Central memory CD8-positive, alpha-beta T cell (primary cell): ENCODE measurements at places on chromosomes 7 and 10.

DNA sequence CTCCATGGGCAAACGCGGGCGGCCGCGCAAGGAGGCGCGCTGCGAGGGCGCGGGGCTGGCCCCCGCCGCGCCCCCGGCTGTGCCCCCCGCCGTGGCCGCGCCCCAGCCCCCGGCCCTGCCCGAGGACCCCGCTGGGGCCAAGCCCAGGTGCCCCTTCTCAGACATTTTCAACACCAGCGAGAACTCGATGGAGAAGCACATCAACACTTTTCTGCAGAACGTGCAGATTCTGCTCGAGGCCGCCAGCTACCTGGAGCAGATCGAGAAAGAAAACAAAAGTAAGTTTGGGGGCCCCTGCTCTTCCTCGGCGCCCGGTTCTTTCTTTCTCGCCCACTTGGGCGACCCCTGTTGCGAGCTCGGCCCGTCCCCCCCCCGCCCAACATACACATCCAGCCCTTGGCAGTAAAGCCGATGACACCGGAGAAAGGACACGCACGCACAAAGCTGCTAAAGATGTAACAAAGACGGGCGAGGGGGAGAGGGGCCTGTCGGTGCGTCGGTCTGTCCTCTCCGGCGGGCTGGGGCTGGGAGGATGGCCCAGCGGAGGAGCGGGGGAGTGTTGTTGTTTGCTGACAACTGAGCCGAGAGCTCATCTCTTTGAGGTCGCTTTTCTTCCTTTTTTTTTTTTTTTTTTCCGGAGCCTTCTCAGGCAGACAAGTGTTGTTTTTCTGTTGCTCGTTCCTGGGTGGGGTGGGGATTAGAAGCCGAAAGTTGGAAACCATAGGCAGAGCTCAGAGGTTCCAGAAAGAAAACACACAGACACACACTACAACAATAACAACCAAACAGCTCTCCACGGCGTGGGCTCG lies 604 bp downstream of the MXI1 start:
- no peak for DNase-seq

DNA sequence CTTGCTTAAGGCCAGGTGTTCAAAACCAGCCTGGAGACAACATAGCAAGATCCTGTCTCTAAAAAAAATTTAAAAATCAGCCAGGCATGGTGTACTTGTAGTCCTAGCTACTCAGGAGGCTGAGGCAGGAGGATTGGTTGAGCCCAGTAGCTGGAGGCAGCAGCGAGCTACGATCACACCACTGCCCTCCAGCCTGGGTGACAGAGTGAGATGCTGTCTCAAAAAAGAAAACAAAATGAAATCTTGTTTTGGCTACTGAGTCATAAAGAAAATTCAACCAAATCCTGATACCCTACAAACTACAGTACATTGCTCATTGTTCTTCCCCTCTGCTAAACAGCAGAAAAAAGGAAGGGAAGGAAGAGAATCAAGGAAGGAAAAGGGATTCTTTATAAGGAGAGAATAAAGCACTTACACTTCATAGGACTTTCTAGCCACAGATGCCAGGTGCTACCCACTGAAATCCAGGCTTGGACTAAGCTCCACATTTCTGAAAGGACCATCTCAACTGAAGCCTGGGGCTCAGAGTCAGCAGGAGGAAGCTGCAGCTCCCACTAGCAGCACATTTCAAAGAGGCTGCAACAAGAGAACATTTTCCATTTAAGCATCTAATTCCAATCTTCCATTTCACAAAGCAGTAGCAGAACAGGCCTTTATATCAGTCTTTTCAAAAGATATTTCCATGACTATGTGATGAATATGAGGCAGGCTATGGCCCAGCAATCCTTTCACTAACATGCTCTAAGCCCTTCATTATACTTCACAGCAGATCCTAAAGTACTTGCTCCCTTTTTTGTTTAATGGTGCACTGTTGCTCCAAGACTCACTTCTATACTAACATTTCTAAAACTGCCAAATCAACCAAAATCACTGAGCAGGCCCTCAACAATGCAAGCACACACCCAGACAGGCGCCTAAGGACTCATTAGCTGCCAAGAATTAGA lies 13.5 kb downstream of the TNPO3 start:
- no peak for DNase-seq

GRCh38 chr10:102395400-102396316 lies at the start of gene NFKB2:
Gene NFKB2, plus strand, starts transcription at chr10:102395705. Its CDS starts 255 bp downstream, at chr10:102395960.
- peak; percentile 85 for DNase-seq

DNA sequence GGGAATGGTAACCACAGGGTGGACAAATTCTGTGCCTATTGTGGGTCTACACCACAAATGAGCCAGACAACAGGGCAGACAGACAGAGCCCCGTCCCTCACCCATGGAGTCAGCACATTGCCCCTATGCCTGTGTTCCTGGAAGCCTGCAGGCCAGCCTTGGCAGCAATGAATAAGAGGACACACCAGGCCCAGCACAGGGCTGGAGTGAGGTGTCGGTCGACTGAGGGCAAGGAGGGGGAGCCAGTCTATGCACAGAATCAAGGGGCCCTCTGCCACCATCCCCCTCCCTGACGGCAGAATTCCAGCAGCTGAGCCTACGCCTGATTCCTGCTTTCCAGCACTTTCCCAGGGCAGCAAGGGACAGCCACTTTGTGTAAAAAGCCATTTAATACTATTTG lies 98.2 kb downstream of the CALN1 start:
- no peak for DNase-seq

DNA sequence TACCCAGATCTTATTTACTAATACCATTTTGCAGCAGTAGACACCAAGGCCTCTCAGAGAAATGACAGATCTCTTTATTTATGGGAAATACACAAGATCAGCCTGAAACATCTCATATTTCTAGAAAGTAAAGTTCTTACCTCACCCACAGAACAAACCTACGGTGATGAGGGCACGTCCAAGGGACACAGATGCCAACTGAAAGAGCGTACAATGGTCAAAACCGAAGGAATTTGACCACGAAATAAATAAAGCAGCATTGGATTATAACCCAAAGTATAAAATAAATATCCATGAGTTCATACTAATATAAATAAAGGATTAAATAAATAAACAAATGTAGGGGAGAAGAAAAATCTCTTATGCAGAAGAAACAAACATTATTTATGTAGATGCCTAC lies 747.0 kb downstream of the TNS3 start:
- no peak for DNase-seq

DNA sequence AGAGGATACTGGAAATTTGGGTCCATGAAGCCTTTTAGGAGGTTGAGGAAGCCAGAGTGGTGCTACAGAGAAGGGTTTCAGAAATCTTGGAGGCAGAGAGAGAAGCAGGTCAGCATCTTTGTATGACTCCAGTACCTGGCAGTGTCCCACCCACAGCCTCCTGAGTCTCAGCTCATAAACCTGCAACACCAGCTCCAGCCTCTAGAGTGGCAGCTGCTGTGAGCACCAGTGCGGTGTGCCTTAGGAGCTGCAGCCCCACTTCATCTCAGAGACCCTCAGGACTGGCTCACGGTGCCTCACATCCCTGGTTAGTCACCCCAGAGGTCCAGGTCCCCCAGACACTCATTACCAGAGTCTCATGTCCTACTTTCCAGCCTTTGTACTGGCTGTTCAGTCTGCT lies 84.8 kb upstream of the PRKAR2B start:
- DNase-seq, result no peak

DNA sequence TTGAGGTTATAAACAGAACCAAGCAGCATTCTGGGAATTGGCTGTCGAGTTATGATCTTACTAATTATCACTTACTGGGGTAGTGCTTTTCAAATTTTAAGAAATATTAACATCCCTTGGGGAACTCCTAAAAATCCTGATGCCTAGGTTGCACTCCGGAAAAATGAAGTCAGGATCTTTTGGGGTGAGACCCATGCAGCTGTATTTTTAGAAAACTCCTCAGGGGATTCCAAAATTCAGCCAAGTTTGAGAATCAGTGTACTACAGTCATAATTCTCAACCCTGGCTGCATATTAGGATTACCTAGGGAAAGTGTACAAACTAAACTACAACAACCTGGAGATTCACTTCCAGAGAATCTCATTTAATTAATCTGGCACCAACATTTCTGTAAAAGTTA lies 17.2 kb upstream of the PPP1R9A start:
- DNase-seq, result no peak

- no peak for DNase-seq
Measured at GRCh38 chr7:26603631-26604030, 260.8 kb downstream of the SKAP2 start.

- DNase-seq, result no peak
Measured at GRCh38 chr7:106635411-106635810, 25.5 kb downstream of the CCDC71L start.

DNA sequence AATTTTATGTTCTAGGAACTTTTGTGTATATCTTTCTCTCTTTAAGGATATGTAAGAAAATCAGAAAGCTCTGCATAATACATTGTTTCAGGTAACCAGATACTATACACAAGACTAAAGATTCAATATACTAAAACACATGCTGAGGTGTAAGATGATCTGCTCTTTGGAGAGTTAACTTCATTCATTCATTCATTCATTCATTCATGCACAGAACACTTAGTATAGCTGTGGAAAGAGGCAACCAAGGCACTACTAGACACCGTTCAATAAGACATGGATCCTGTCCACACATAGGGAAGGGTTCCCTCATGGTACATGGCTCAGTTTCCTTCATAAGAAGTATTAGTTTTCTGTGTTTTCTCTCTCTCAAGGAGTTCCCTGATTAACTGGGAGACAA lies 207.6 kb upstream of the AOAH start:
- DNase-seq, result no peak

DNA sequence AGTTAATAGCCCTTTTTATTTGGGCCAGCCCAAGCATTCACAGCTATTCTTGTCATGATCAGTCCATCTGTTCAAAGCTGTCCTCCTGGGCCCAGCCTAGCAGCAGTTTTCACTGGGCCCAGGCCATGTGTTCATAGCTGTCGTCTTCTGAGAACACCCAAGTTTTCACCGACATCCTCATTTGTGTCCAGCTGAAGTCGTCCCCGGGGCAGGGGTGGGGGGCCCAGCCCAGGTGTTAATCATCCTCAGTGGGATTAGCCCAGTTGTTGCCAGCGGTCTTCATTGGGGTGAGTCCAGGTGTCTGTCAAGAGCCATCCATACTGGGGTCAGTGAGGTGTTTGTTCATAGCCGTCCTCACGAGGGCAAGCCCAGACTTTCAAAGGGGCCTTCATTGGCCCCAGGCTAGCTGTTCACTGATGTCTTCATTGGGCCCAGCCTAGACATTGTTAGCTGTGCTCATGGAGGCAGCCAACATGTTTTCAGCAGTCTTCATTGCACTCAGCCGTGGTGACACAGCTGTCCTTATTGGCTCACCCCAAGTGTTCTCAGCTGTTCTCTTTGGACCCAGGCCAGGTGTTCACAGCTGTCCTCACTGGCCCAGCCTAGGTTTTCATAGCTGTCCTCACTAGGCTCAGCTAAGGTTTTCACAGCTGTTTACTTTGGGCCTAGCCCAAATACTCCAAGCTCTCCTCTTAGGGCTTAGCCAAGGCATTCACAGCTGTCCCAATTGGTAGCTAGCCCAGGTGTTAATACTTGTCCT lies 10.0 kb downstream of the FRG2B start:
- DNase-seq, result no peak

GRCh38 chr7:2069472-2069860 lies 163.3 kb downstream of the MAD1L1 start:
- no peak for DNase-seq

- no peak for DNase-seq
Measured at GRCh38 chr7:24475166-24475961, 97.9 kb upstream of the PALS2 start.

- no peak for DNase-seq
Measured at GRCh38 chr10:87546971-87547413, 42.3 kb downstream of the MINPP1 start.

DNA sequence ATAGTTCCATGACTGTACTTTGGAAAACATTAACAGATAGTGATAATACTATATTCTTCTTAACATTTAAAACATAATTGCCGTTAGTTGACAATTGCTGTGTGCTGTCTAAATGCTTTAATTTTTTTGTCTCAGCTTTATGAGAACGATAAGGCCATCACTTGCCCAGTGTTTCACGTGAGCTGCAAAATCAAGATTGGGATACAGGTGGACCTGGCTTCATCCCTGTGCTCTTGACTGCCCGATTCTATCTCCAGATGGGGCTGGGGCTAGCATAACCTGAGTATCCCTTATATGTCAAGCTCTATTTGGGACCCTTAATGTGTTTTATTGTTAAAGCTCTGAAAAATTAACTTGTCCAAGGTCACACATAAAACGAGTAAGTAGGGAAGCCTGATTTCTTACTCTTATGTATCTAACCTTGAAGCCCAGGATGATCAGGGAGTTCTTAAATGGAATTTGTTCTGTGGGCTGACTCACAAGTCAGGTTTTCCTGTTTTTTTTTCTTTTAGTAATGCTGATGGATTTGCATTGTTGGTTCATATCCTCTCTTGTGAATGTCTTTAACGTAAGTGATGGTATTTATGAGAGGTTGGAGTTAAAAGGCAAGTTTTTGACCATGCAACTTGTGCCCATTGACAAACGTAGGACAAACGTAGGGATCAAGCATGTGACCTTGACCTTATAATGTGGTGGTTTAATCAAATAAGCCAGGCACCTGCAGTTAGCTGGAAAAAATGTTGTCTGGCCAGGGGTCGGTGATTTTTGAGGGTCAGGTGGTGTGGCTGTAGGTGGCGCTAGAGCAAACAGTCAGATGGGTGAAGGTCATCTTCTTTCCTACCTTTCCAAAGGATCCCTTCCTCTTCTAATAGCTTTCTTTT lies 3.6 kb downstream of the PRKAR2B start:
- DNase-seq, result no peak

GRCh38 chr10:14616955-14617730 lies 157.6 kb downstream of the FAM107B start:
- DNase-seq, result no peak

DNA sequence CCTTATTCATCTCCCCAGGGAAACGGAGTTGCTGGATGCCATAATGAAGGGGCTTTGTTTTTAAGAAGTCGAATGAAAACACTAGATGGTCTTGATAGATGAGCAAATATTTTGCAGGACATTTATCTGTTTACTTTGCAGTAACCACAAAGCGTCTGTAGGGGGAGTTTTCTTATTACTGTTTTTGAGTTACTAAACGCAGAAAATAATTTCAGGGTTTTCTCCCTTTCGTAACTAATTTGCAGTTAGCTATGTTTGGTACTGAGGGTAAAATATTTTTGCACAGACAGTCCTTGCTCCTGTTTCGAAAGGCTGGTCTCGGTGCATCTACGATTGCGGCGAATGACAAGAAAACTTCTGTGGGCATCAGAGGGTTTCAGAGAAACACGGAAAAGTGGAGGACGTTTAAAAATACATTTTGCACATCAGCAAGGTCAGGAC lies 505.6 kb upstream of the MKI67 start:
- DNase-seq, result no peak

- DNase-seq, result no peak
Measured at GRCh38 chr7:142248166-142249160, 9.4 kb downstream of the PRSS58 start.

DNA sequence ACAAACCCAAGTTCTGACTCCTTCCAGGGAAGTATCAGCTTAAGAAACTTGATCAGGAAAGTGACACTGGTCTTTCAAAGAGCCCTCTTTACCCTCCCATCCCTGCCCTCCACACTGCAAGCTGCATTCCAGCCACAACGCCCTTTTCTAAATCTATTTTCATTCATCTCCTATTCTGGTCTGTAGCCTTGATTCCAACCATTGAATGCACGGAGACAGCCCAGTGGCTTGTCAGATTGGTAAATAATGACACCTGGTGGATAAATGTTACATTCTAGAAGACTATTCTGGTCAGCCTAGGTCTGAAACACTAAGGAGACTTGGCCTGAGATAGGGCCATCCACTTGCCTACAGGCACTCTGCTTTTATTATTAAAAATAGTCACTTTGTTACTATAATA lies 20.9 kb downstream of the MORN4 start:
- DNase-seq, result no peak
